Activated CD4-positive, alpha-beta T cell treated with anti-CD3 and anti-CD28 coated beads, Interleukin-2, Interleukin-4, amounts not matched to agents 100 ng/mL and 50 ng/mL, durations not matched to agents 16 hours and 8 hours (primary cell): ENCODE measurements at places on chromosomes 1 and 21.
A peak's percentile ranks its signal among the peaks of the same experiment; 100 is the strongest.

DNA sequence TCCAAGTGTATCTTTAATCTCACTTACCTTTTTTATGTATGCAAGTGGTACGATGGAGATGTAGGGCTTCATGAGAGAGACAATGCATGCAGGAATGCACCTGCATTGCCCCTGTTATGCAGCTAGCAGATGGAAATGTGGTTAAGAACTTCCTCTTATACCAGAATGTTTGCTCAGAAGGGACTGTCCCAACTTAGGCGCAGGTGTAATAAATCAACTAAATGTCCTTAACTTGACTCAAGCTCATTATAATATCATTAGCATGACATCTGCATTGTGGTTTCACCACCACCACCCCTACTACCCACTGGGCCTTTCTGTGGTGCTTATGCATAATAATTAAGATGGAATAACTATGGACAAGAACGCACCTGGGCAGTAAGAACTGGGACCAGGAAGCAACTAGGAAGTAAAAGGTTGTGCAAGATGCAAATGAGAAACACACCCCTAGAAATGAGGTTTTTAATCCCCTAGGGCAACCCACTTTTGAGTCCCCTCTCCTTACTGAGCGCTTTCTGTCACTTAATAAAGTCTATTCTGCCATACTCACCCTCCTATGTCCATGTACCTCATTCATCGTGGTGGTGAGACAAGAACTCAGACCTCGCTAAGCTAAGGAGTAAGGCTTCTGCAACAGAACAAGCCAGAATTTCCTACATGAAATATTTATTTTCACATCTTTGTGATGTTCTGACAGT, 1103.3 kb upstream of the B3GALT2 start:
- peak; percentile 21 for DNase-seq

- no peak for DNase-seq
These were observed 11.5 kb downstream of the ATPAF1 start for GRCh38 chr1:46656643-46657042.

GRCh38 chr1:183656355-183656754, 3.2 kb upstream of the APOBEC4 start:
- no peak for DNase-seq

DNA sequence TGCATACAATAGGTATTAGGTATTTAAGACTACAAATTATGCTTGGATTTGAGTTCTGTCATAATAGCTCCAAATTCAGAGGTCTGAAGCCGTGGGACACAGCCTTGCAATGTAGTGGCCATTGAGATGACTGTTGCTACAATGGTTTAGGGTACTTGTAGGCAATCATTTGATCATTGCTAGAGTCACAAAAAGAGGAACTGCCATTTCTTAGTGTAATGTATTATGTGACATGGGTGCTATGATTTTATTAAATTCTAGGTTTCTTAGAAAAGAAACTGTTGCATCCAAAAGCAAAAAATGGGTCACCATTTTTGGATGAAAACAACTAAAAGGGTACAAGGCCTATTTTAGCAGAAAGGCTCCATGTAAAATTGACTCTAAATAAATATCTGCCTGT, 129.9 kb upstream of the ZNF644 start:
- no peak for DNase-seq

GRCh38 chr1:164610538-164611222, 51.7 kb downstream of the PBX1 start:
- DNase-seq, result no peak

DNA sequence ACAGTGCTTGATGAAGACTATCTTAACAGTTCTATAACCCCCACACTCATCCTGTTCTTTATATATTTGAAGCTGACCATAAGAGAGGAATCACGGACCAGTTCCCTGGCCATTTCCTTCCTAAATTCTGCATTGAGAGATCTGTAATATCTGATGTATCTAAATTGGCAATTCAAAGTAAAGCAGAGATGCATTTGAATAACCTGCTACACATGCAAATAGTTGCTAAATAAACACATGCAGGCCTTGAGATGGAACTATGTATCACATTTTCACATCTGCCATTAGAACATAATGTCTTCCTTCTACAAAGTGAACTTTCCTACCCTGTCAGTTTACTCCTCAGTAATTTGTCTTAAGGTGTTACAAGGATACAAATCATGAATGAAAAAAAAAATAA, 20.4 kb upstream of the PGBD2 start:
- DNase-seq, result no peak

DNA sequence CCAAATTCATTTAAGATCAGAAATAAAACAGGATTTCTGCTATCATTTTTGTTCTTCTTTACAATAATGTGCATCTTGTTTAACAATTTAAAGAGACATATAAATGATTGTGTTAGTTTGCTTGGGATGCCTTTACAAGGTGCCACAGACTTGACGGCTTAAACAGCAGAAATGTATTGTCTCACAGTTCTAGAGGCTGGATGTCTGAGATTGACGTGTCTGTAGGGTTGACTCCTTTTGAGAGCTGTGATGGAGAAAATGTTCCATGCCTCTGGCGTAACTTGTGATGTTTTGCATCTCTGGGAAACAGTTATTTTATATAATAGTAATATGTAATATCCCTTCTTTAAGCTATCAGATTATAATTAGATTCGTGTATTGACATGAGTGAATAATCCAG, 1091.6 kb upstream of the PRMT6 start:
- no peak for DNase-seq

GRCh38 chr1:111600886-111601386, 18.7 kb upstream of the RAP1A start:
- peak; percentile 92 for DNase-seq

GRCh38 chr1:49765034-49765433, 258.7 kb downstream of the AGBL4 start:
- DNase-seq, result no peak

DNA sequence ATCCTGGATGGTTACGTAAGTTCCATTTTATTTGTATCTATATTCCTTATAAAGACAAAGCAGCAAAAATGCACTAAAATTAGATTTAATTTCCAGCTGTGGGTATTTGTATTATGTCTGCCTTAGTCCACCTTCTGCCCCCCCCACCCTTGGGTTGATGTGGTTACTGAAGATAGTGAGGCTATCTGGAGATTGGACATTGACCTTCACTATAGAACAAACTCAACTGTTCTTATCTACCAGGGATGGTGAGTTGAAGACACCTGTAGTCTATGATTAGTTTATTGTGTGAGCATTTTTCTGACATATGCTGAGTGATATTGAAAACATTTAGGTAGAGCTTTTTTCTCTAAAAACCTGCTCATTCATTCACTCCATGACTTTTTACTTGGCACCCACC, 122.2 kb downstream of the NFIA start:
- no peak for DNase-seq

DNA sequence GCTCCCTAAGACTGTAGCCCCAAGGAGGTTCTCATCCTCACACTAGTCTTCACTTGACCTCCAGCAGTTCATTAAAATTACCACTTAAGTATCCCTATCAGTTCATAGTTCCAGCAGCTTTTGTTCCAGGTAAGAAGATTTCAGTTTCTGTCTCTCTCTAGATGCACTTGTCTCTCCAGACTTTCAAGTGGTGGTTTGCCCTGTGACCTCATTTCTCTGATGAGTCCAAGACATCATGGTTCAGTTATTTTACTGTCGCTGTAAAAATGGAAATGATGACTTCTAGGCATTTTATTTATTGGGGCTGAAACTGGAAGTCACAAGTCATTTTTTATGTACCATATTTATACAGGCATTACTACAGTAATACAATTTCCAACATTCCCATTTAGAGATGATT, 17.9 kb upstream of the RGS18 start:
- no peak for DNase-seq

- no peak for DNase-seq
These were observed 11.7 kb upstream of the SYNC start for GRCh38 chr1:32714277-32714676.

DNA sequence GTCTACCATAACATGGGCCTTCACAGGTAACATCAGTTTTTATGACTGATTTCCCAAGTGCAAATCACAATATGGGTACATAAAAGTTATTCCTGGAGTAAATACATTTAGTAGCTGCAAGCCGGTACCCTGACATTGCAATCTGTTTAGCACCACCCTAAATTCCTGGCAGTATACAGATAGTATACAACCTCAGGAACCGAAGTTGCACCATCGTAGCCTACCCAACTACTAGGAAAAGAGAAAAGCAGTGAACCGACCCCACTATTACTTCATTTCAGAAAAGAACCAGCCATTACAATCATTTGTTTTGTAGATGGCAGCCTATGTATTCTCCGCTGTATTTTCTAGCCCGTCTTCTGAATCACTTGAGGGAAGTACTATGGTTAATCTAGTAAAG, 1.1 kb downstream of the ADIPOR1 start:
- no peak for DNase-seq

DNA sequence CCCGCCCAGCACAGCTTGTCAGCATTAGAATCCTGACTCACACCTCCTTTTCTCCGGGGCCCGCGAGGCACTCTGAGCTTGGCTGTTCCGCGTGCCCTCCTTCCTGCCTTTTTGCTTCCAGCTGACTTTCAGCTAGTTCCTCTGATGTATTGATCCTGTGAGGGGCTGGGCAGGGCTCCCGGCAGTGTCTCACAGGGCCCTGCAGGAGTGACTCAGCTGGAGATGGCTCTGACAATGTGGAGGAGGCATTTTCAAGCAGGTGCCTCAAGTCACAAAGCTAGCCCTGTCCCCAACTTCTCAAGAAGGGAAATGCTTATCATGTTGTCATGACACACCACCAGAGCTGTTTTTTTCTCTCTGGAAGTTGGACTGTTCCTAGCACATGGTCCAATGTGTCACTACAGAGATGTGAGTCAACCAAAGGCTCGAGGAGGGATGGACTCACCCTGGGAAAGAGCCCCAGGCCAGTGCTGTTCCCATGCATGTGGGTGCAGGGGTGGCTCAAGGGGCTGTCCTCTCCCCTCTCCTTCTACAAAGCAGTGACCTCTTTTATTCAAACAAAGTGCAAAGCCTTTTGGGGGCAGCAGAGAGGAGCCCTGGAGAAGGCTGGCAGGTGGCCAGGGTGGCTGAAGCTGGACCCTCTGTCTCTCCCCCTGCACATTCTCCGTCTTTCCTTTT, 30.6 kb downstream of the SYT6 start:
- DNase-seq, result no peak

DNA sequence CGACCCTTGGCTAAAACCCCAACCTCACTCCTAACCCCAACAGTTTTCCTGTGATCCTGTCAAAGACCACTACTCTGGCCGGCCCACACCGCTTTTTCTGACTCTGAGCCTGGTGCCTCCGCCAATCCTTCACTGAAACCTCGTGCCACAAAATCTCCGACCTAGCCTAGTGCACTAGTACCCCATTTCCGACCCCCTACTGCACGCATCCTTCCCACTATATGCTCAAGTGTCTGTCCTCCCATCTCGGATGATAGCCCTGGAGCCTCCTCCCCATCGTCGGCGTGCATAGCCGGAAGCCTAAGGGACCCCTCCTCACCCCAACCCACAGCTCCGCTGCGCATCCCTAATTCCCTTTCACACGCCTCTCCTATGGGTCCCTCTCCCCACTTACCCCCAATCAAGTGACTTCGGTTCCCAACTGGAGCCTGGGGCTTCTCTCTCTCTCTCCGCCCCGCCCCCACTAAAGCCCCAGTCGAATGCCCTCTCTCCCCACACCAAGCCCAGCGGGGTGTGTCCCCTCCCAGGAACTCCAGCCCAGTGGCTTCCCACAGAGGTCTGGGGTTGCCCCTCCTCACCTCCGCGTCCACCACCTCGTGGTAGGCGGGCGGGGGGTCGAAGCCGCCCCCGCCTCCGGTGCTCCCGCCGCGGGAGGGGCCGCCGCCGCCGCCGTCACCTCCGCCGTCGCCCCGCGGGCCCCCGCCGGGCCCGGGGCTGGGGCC, 791 bp downstream of the USP24 start:
- no peak for DNase-seq

- DNase-seq, result no peak
These were observed 20.0 kb downstream of the ITGB2 start for GRCh38 chr21:44900559-44901251.

GRCh38 chr1:30028939-30029338, 694.4 kb downstream of the MATN1 start:
- no peak for DNase-seq

GRCh38 chr1:200873671-200874397, 1.1 kb downstream of the GPR25 start:
- DNase-seq, result no peak

DNA sequence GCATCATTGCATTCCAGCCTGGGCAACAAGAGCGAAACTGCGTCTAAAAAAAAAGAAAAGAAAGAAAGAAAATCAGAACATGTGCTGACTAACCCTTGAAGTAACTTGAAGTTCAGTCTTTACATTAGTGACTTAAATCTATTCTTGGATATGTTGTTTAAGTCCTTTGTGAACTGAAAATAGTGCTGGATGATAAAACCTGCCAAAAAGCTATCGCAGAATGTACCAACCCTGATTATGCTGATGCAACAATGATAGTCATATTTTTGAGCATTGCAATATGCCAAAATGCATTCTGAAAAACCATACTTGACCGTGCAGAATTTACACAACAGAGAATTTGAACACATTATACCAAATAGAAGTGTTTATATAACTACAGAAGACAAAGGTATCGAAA, 30.7 kb downstream of the SHISAL2A start:
- DNase-seq, result no peak

- no peak for DNase-seq
These were observed 181.2 kb downstream of the DPYD start for GRCh38 chr1:97739596-97740103.

- DNase-seq, result peak; percentile 31
These were observed 4.1 kb downstream of the TEX38 start for GRCh38 chr1:46675549-46676314.

DNA sequence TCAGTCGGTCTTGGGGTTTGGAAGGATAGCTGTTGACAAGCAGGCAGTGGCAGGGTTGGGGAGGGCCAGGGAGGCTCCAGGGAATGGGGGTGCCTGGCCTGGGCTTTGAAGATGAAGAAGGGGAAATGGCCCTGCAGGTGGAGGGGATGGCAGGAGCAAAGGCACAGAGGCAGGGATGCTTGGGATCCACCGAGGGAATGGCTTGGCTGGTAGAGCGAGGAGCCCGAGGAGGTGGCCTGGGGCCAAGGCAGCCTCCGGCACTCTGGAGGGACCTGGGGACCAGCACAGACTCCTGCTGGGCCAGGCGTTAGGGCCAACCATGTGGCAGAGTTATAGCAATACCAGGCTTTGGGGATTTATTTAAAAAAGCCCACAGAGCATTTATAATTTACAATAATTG, 62.9 kb upstream of the EDN2 start:
- no peak for DNase-seq
